ENCODE measurements at places on chromosomes 4 and X.

- no peak for DNase-seq
Observed at GRCh38 chrX:51148848-51149247, 183.8 kb upstream of the NUDT10 start.

GRCh38 chr4:52661966-52662690 is 3.0 kb upstream of the USP46 start:
- no peak for DNase-seq

GRCh38 chrX:137072396-137072795 is 38.6 kb upstream of the GPR101 start:
- no peak for DNase-seq

DNA sequence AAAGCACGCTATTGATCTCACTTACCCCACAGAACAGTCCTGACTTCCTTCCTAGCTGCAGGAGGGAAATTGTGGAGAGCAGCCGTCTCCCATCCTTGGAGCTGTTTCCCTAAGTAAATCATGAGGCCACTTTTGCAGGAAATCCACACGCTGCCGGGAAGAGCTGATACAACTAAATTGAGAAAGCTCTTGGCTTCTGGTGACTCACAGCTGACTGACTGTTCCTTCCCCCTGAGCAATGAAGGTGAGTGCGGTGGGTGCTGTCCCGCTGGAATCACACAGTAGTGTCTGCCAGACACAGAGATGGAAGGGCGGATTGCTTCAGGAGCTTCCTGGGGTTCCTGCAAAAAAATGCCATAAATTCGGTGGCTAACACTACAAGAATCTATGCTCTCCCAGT is 268.9 kb downstream of the ASMT start:
- no peak for DNase-seq

DNA sequence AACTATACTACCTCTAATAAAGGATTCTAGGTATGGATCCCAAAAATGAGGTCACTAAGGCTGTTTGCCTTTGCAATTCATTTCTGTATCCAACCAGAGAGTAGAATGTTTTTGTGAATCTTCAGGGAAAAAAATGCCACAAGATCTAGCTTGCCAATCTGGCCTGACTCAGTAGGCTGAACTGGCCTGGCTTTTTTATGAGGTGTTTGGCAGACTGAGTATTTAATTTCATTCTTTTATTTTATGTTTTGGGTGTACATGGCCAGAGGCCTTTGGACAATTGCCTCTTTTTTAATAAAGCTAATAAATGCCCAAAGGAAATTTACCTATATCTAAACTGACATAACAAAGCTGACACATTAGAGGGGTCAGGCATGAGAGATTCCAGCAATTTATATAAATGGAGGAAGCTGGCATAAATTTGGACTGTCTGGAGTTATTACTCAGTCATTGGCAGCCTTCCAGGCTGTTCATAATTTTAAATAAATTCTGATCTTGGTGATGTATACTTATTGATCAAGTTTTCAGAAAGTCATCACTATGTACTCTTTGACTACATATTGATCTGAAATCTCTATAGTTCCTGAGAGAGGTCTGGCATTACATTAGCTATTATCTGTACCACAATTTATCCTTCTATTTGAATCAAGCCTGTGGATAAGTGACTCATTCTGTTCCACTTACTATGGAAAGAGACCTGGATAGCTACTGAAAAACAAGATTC is 376.4 kb upstream of the NOCT start:
- DNase-seq, result no peak

DNA sequence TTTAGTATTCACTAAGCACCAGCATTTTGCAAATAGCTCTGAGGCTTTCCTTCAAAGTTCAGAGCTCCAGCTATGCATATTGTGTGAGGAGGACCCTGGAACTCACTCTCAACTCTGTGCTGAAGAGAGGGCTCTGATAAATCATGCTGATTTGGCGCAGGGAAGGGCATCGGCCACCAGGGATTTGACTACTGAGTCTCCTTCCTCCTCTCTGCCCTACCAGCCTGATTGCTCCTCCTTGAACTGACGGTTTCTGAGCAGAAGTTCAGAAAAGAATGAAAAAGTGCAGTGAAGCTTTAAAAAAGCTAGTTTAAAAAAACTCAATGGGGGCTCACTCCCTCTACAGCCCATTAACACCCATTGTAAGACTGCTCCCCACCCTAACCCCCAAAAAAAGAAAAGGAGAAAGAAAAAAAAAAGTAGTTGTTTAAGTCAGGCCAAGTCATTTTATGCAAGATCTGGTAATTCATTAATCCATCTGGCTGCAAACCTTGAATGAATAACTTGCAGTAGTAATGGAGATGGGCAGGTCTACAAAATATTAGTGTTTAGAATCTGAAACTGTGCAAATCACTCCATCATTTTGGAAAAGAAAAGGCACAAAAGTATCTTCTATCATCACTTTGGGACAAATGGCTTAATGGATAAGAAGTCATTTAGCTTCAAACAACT is 13.3 kb downstream of the PPARGC1A start:
- DNase-seq, result no peak

- no peak for DNase-seq
Observed at GRCh38 chr4:139969635-139970266, 184.2 kb downstream of the MAML3 start.

DNA sequence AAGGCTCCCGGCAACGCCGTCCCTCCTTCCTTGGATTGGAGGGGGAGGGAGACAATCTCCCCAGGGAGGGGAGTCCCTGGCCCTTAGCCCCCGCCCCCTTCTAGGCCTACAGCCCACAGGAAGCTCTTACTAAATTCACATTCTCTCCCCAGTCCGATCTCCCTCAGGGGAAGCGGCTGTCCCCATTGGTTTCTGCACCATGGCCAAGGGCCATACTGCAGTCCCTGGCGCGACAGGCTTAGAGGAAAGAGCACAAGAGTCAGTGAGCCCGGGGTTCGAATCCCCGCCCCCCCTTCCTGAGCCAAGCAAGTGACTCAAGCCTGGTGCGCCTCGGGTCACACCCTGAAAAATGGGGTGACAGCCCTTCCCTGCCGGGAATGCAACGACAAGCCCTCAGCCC is 1.1 kb downstream of the ABLIM2 start:
- DNase-seq, result no peak

- DNase-seq, result no peak
Observed at GRCh38 chrX:46463682-46464081, 81.5 kb downstream of the ZNF674 start.

DNA sequence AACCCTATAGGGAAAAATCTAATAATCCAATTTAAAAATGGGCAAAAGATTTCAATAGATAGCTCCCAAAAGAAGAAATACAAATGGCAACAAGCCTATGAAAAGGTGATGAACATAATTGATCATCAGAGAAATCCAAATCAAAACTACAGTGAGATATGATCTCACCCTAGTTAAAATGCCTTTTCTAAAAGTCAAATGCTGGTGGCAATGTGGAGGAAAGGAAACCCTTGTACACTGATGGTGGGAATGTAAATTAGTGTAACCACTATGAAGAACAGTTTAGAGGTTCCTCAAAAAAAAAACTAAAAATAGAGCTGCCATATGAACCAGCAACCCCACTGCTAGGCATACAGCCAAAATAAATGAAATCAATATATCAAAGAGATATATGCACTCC is 44.5 kb downstream of the STPG2 start:
- DNase-seq, result no peak

- no peak for DNase-seq
Observed at GRCh38 chr4:2862528-2862927, 18.9 kb downstream of the ADD1 start.

GRCh38 chr4:67615119-67615518 is 56.6 kb downstream of the STAP1 start:
- DNase-seq, result no peak

DNA sequence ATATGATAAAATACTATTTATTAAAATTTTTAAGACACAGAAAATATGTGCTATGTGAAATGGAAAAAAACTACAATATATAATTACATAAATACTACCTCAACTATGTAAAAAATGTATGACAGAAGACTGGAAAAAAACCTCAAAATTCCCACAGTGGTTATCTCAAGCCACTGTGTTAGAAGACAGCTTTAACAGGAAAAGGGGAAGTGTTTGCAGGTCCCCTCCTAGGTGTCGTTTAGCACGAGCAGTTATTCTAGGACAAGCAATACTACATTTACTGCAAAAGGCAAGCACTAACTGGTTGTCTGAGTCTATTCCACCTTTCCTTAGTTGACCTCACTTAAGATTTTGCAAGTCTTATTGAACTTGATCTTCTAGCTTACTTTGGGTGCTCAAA is 44.9 kb upstream of the PHF8 start:
- DNase-seq, result no peak

DNA sequence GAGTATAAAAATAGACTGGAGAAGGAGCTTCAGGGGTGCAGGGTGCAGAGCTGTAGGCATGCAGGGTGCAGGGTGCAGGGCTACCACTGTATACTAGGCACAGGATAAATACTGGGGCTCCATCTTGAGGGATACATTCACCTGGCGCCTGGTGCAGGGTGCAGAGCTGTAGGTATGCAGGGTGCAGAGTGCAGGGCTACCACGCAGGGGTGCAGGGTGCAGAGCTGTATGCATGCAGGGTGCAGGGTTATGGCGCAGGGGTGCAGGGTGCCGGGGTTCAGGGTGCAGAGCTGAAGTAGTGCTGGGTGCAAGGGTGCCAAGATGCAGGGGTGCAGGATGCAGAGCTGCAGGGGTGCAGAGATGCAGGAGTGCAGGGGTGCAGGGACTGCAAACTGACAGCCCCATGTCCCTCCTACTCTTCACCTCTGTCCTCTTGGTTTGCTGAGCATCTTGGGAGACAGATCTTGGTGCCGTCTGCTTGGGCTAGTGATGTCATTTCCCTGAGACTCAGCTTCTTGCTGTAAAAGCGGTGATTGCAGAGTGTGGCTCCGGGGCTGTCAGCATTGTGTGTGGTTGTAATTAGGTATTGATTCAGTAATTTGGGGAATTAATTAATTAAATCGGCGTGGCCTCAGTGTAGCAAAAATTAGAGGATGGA is 91.2 kb downstream of the ADRA2C start:
- DNase-seq, result no peak

DNA sequence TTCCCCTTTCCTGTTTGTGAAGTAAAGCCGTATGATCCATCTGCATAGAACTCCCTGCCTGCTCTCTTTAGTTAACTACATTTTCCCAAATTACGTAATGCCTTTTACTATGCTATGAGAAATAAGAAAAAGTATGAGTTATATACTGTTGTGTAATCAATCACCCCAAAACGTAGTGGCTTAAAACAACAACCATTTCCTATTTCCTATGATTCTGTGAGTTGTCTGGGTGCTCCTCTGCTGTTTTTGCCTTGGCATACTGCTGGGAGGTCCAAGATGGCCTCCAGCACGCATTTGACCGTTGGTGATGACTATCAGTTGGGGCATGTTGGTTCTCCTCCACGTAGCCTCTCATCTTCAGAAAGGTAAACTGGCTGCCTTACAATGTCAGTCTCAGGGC is 39.8 kb downstream of the BBS12 start:
- DNase-seq, result no peak

- DNase-seq, result no peak
Observed at GRCh38 chr4:111208970-111209369, 586.1 kb upstream of the PITX2 start.

DNA sequence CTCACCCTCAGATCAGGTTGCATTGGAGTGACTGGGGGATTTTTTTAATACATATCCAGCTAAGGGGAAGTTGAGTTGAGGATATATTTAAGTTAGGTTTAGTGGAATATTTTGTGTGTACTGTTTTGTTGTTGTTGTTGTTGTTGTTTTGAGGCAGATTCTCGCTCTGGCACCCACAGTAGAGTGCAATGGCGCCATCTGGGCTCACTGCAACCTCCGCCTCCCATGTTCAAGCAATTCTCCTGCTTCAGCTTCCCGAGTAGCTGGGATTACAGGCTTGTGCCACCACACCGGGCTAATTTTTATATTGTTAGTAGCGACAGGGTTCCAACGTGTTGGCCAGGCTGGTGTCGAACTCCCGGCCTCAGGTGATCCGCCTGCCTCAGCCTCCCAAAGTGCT is 38.6 kb upstream of the ATP6AP2 start:
- no peak for DNase-seq

DNA sequence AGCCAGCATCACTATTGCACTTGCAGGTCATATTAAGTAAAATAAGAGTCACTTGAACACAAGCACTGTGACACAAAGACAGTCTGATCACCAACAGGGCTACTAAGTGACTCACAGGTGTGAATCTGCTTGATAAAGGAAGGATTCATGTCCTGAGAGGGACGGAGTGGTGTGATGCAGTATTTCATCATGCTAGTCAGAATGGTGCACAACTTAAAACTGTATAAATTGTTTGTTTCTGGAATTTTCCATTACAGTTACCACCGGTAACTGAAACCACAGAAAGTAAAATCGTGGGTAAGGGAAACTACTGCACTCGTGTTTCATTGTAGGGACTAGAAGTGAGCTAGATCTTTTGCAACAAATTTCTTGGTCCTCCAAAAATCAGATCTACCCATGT is 109.7 kb downstream of the ELOVL6 start:
- DNase-seq, result no peak

All from activated T-helper 1 cell treated with anti-CD3 and anti-CD28 coated beads, Interleukin-2, amount 50 U/mL, for 16 hours (primary cell).